ENCODE measurements at places on chromosomes 2 and 18.

- no peak for DNase-seq
Measured at GRCh38 chr18:23635283-23636070, 27.2 kb downstream of the ANKRD29 start.

DNA sequence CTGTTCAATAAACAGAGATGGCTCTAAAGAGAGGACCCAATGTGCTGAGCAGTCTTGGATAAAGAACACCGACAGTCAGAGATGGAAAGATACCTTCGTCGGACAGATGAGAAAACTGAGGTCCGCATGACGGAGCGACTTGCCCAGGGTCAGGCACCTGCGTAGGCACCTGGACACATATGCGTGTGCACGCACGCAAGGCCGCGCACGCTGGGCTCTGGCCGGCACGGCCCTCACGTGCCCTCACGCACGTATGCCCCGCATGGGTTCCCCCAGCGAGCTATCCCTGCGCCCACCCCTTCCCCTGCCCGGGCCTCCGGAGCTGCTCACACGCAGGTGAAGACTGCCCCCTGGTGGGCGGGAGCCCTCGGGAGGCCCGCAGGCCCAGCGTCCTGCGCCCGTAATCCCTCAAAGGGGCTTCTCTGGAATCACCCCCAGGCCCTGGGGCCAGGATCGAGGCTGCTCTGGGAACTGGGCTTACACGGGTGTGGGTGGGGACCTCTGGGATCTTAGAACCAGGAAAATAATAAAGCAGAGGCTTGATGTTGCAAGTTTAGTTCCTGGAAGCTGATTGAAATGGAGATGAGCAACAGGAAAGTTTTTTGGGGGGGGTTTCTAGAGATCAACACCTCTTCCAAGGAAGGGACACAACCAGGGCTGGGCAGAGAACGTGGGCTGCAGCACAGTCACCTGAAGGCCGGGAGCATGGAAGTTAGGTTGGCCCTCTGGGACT, 246.3 kb downstream of the TNS1 start:
- DNase-seq, result peak; percentile 72

DNA sequence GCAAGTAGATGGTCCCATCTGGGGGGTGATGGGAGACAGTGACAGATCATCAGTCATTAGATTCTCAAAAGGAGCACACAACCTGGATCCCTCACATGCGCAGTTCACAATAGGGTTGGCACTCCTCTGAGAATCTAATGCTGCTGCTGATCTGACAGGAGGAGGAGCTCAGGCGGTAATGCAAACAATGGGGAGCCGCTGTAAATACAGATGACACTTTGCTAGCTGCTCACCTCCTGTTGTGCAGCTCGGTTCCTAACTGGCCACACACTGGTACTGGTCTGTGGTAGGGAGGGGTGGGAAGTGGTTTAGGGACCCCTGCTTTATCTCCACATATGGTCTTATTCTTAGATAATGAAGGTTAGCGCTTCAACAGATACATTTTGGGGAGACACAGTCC, 506.6 kb downstream of the PLCL1 start:
- no peak for DNase-seq

DNA sequence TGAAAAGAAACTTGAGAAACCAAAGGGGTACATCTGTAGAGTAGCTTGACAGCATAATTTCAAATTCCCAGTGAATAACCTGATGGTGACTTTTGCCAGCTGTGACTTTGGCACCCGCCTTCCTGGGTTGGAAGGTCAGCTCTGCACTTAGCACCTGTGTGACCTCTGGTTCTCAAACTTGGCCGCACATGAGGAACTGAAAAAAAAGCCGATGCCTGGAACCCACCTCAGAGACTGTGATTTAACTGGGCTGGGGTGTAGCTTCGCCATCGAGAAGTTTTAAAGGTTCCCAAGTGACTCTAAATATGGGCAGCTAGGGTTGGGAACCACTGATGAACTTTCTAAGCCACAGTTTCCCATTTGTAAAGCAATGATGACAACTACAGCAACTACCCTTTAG, 6.5 kb downstream of the EFEMP1 start:
- DNase-seq, result no peak

DNA sequence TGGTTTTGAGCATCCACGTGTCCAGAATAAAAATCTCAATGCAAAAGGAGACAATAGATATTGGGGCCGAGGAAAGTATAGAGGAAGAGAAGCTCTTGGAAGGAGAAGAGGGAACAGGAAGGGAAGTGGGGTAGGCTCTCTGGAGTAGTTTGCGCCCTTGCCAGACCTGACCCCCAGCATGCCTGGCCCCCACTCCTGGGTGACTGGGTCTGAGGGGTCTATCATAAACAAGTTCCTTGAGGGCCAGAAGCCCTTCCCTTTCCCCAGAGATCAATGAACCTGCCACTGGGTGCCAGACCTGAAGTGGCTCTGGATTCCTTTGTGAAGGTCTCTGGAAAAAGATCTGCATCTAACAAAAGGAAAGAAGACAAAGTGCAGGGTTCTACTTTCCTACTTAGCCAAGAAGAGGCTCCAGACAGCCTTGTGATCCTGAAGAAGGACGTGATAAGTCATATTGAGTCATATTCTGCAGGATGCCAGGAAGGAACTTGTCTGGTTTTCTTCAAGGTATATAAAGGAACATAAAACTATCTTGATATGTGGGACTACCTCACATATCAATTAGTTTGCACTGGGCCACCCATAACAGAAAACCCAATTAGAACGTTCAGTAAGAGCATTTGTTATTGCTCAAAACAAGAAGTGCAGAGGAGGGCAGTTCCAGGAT, 18.7 kb upstream of the ATOH8 start:
- DNase-seq, result no peak

DNA sequence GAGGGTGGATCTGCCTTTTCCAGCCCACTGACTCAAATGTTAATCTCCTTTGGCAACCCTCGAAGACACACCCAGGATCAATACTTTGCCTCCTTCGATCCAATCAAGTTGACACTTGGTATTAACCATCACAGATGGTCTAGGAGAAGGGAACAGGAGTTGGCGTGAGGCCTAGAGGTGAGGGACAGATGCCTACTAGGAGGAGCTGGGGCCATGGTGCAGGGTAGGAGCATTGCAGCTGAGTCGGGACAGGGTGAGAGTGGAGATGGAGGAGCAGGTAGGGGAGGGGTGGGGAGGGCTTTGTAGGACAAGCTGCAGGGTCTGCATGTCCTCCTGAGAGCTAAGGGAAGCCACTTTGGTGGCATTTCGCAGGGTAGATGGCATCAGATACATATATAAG, 140.0 kb downstream of the VAPA start:
- DNase-seq, result no peak

DNA sequence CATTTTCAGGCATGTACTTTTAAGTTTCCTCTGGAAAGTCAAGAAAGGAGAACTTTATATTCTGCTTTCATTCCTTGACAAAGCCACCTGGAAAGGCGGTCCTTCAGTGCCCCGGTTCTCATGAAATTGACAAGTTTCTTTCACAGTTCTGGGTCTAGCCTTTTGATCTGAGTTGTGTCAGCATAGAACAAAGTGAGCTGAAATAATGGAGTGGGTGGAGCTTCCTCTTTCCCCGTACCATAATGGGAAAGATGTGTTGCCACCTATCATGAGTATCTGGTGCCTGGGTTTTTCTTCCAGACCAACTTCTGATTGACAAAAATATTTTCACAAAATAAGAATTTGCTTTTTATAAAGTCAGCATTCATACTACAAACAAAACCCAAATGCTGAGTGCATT, 49.3 kb downstream of the PTRHD1 start:
- no peak for DNase-seq

GRCh38 chr18:57953883-57954282, 90.1 kb upstream of the NEDD4L start:
- DNase-seq, result no peak

DNA sequence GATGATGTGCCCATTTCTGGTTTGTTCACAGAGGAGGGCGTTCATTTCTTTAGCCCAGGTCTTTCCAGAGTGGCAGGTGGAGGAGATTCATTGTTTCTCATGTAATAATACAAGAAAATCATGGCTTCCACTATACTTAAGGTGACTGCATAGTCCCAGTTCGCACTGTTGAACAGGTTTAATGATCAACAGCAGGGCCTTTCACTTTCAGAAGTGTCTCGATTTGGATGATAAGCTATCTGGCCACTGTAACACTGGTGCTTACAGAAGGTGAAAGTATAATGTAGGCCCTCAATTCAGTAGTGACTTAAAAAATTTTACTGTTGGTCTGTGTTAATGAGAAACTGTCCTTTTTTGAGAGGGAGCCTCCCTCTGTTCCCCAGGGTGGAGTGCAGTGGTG, 1.4 kb downstream of the RMC1 start:
- DNase-seq, result no peak

DNA sequence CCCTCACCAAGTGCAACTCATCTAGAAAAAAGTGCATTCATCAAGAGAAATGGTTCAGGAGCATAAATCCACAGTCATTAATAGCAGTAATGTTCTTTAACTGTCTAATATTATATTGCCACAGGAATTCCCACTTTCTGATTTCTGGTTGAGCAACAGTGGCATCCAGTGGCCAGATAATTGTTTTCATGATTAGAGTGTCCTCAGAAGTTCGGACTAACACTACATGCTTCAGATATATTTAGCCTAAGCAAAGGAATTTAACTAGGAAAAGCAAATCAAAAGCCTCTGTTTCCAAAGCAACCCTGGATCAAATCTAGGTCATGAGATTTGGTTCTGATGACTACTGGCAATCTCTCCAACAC, 9.8 kb upstream of the ERBB4 start:
- DNase-seq, result no peak

- DNase-seq, result no peak
Measured at GRCh38 chr2:225471482-225471881, 72.0 kb downstream of the NYAP2 start.

DNA sequence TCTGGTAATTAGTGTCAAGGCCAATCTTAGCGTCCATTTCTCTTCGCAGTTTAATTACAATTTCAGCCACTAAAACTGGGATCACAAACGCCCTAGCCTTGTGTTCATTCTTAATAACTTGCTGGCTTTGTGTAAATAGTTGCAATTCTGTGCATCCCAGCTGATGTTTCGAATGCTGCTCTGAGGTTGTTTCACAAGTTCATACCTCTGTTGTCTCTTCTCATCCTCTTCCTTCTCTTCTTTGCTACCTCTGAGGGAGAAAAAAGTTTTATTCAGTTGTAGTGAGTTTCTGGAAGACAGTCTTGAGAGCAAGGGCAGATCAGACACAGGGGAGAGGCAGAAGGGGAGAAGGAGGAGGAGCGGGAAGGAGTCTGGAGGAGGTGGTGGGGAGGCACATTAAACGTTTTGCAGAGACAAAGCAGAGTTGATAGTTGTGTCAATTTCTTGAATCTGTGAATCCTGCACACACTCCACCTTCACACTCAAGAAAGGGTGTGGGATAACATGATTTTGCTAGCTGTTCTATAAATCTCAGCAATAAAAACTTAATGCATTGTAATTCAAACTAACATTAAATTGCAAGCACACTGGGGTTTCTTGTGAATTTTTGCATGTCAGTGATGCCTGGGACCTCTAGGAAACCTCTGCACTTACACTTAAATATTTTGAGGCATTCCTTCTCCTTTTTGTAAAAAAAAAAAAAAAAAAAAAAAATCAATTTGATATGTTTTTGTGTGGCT, 6.8 kb downstream of the MEIS1 start:
- DNase-seq, result no peak

- no peak for DNase-seq
Measured at GRCh38 chr2:191895195-191895594, 48.3 kb upstream of the CAVIN2 start.

DNA sequence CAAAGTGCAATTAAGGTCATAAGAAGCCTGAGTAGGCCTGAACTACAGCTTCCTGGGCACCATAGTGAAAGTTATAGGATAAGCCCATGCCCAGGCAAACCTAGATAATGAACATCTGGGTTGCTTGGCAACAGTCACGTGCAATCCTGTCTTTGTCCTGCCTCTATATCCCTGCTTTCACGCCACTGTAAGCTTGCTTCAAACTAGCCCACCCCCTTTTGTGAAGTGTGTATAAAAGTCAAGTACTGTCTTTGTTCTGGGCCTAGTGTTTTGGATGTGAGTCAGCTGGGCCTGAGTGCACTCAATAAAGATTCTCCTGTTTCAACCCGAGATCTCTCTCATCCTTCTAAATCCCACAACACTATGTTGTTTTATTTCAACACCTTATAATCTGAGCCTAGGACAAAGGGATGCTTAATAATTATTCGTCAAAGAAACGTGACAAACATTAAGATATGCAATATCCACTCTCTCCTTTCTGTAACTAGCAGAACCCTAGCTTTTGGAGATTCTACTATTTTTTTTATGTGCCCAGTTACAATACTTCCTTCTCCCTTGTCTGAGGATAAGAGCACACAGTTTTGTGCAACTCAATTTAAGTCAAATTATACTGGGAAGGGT, 927.8 kb downstream of the SUCLG1 start:
- DNase-seq, result no peak

- no peak for DNase-seq
Measured at GRCh38 chr2:135936524-135936923, 48.9 kb downstream of the DARS1 start.

- no peak for DNase-seq
Measured at GRCh38 chr2:192394605-192395004, 199.9 kb upstream of the TMEFF2 start.

- DNase-seq, result no peak
Measured at GRCh38 chr2:58010599-58010998, 36.0 kb upstream of the VRK2 start.

GRCh38 chr18:79250301-79250981, 145.3 kb upstream of the NFATC1 start:
- no peak for DNase-seq

DNA sequence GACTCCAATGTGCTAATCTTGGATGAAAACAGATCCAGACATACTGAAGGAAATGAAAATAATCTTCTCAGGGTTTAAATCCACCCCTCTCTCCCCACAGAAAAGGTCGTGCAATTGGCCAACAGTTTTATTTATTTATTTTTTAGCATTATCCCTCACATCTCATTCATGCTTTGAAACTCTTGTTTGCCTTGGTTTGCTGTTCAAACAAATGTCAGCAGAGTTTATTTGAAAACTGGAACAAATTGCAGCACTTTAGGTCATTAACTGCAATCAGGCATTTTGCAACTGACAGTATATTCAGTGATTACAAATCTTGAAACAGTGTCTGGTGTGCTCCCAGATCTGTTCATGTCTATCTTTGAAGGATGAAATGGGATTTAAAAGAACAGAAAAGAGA, 220.6 kb downstream of the SLC4A10 start:
- no peak for DNase-seq

DNA sequence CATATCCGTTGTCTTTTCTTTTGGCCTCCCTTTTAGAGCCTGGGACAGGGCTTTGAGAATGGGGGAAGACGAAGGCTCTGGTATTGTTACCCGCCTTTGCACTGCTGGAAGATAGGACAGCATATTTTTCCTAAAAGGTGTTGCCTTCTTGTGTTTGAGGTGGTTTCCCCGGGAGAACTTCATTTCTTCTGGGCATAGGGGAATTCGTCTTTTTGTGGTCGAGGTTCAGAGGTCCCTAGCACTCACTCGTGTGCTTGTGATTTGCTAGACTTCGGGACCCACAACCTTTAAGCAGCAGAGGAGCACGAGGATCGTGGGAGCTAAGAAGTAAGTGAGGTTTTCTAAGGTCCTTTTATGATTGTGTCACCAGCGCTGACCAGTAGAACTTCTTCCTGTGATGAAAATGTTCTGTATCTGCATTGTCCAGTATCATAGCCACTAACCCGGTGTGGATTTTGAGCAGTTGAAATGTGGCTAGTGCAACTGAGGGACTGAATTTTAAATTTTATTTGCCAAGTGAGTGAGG, 611 bp downstream of the ZNF512 start:
- DNase-seq, result no peak

All from naive thymus-derived CD8-positive, alpha-beta T cell (primary cell).